ENCODE measurements at places on chromosomes 13 and 19. TPM values are rescaled to one million over a fixed set of nuclear protein-coding genes. Genes with fewer than 3 reads are reported as not detected.

Gene IRGC
- polyA plus RNA-seq, result not detected

GRCh38 chr19:47657719-47658118 lies 48.8 kb downstream of the BICRA start:
- no peaks in the 10 kb centered on the region for H3K4me1 ChIP-seq
- no peaks in the 10 kb centered on the region for H3K27me3 ChIP-seq
- H3K4me3 ChIP-seq, result no peak overlapping the region

DNA sequence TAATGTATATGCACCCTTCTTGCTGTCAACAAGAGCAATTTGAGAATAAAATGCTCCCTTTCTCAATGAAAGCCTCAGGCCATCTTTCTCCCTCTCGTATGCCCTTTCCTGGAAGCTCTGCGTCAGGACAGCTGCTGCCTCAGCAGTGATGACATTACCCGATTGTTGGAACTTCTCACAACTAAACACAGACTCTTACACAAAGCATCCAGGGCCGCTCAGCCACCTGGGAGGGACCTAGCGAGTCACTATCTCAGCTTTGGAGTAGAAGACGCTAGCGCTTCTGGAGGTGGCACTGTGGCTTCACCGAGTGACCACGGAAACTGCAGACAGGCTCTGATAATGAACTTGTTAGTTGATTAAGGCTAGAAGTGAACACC lies 153.2 kb upstream of the SOX1 start:
- no peaks in the 10 kb centered on the region for H3K4me1 ChIP-seq
- no peak overlapping the region for H3K27ac ChIP-seq
- DNase-seq, result no peak
- H3K36me3 ChIP-seq, result no peaks in the 10 kb centered on the region
- no peak overlapping the region for H3K4me3 ChIP-seq

- no peaks in the 10 kb centered on the region for H3K27me3 ChIP-seq
- no peak for DNase-seq
- no peak overlapping the region for H3K4me3 ChIP-seq
- H3K36me3 ChIP-seq, result no peaks in the 10 kb centered on the region
- no peak overlapping the region for H3K27ac ChIP-seq
These were observed 126.8 kb upstream of the CACNA1A start for GRCh38 chr19:13633109-13633508.

- no peak overlapping the region for H3K4me3 ChIP-seq
- peaks cover 27% of the 10 kb centered on the region for H3K4me1 ChIP-seq
- peak overlapping the region; percentile 21 for H3K27ac ChIP-seq
- no peaks in the 10 kb centered on the region for H3K36me3 ChIP-seq
- no peaks in the 10 kb centered on the region for H3K27me3 ChIP-seq
- peak; percentile 50 for DNase-seq
These were observed 957 bp upstream of the CCDC194 start for GRCh38 chr19:17394891-17395415.

DNA sequence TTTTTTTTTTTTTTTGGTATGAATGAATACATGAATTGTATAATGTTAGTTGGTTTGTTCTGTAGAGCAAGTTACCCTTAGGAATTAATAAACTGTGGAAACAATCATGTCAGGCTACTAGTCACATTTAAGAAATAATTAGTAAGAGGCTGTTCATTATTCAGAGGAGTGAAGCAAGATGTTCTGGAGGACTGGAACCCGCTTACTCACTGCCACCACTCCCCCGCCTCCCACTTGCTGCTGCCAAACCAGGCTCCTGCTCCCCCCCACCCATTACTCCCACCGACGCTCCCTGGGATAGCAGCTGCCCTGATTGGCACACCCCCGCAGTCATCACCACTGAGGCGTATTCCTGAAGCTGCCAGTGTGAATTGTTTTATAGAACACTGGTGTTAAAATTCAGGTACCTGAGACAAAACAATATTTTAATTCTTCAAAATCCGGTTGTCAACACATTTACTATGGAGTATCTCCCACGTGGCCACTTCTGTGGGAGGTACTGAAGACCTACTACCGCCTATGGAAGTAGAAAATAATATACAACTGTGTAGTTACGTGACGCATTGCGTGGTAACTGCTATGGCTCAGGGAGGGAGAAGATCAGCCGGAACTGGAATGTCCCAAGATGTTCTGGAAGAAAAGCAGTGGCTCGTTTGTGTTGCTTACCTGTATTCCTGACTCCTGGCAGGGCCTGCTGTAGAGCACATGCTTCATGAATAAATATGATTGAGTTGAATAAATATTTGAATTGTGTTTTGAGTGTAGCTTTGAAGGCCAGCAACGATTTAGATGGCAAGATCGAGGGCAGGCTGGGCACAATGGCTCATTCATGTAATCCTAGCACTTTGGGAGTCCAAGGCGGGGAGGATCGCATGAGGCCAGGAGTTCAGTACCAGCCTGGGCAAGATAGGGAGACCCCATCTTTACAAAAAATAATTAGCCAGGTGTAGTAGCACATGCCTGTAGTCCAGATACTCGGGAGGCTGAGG lies 1.7 kb downstream of the DPY19L3 start:
- DNase-seq, result no peak
- peaks cover 10% of the 10 kb centered on the region for H3K36me3 ChIP-seq
- H3K4me3 ChIP-seq, result no peak overlapping the region
- H3K27ac ChIP-seq, result no peak overlapping the region
- peaks cover 16% of the 10 kb centered on the region for H3K4me1 ChIP-seq

DNA sequence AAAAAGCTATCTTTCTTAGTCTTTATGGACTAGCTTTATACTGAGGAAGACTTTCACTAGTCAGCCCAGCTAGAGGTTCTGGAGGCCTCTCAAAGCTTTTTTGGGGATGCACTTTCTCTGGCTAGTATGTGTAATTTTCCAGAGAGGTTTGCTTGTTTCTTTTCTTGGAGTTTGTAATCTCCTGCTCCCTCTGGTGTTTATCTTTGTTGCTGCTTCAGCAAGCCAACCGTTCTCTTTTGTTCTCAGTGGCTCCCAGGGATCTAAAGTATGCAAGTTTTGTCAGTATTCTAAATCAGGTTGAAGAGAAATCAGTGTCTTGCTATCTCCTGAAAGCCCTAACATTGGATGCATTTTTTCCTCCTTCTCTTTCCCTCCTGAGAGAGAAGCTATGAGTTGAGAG lies 121.1 kb upstream of the MYO16 start:
- DNase-seq, result peak; percentile 22
- H3K4me3 ChIP-seq, result no peak overlapping the region
- peaks cover 3% of the 10 kb centered on the region for H3K4me1 ChIP-seq
- H3K27ac ChIP-seq, result no peak overlapping the region
- no peaks in the 10 kb centered on the region for H3K27me3 ChIP-seq

GRCh38 chr19:11164879-11165406 lies 9.4 kb upstream of the SPC24 start:
- H3K27me3 ChIP-seq, result no peaks in the 10 kb centered on the region
- DNase-seq, result no peak
- H3K36me3 ChIP-seq, result no peaks in the 10 kb centered on the region
- no peak overlapping the region for H3K27ac ChIP-seq
- H3K4me1 ChIP-seq, result no peaks in the 10 kb centered on the region

- no peaks in the 10 kb centered on the region for H3K4me1 ChIP-seq
- H3K4me3 ChIP-seq, result no peak overlapping the region
- H3K36me3 ChIP-seq, result no peaks in the 10 kb centered on the region
- H3K27ac ChIP-seq, result no peak overlapping the region
- DNase-seq, result no peak
These were observed 152.5 kb downstream of the IER2 start for GRCh38 chr19:13302526-13303270.

Gene ZNF567
- polyA plus RNA-seq, result 7.0 TPM

- H3K36me3 ChIP-seq, result no peaks in the 10 kb centered on the region
- H3K27me3 ChIP-seq, result no peaks in the 10 kb centered on the region
- no peaks in the 10 kb centered on the region for H3K4me1 ChIP-seq
- no peak for DNase-seq
- no peak overlapping the region for H3K27ac ChIP-seq
These were observed 14.8 kb upstream of the ZNF431 start for GRCh38 chr19:21127001-21127400.

DNA sequence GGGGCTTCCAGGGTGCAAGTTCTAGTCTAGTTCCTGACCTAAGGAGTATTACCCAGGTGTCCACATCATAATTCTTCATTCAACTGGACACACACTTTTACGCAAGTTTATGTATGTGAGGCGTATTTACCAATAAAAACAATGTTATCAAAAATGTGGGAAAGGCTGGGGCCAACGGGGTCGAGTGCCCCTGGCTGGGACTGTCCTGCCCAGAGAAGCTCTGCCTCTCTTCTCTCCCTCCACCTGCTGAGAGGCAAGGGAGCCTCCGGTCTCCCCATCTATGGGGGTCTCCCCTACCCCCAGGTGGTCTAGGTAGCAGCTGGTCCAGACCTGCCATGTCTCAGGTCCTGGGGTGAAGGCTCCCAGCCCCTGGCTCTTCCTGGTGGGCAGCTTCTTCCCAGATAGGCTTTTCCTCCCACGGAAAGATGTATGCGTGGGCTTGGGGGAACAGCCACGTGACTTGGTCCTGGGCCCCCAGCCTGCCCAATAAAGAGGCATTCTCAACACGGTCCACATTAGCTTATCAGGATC lies 132.4 kb downstream of the USP12 start:
- H3K4me1 ChIP-seq, result no peaks in the 10 kb centered on the region
- no peaks in the 10 kb centered on the region for H3K27me3 ChIP-seq
- H3K27ac ChIP-seq, result no peak overlapping the region
- no peak overlapping the region for H3K4me3 ChIP-seq
- H3K36me3 ChIP-seq, result no peaks in the 10 kb centered on the region
- DNase-seq, result no peak

DNA sequence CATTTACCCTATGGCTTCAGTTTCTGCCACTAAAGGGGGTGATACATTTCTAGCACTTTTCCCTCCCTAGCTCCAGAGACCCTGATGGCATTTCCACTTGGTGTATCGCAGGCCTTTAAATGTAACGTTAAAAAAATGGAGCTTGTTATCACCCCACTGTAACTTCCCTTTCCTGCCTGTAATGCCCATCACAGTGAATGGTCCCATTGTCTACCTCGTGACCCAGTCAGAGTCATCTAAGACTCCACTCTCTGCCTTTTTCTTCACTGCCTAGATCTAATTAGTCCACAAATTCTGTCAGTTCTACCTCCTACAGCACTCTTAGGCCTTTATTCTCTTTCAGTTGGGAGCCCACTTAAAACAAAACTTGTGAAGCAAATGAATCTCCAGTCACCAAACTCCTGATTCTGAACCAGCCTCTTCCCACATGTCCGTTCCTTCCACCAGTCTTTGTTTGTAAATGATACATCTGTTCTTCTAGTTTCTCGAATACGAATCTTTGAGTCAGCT lies 64.8 kb downstream of the NHLRC3 start:
- no peaks in the 10 kb centered on the region for H3K4me1 ChIP-seq
- H3K27me3 ChIP-seq, result no peaks in the 10 kb centered on the region
- H3K27ac ChIP-seq, result no peak overlapping the region
- no peaks in the 10 kb centered on the region for H3K36me3 ChIP-seq

DNA sequence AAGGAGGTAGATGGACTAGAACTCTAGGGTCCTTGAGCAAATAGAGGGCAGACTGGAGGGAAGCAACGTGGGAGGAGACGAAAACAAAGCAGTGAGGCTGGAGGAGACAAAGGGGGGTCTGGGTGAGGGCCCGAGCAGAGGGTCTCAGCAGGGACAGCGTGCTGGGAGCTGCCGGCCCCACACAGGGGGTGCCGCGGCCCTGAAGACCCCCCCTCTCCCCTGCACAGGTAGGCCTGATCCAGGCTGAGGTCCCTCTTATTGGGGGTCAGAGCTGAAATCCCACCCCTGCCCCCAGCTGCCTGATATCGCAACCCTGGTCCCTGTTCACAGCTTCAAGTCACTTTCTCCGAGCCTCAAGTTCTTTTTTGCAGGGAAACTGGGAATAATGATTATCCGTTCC lies 8.7 kb downstream of the EPS8L1 start:
- H3K27ac ChIP-seq, result no peak overlapping the region
- no peak overlapping the region for H3K4me3 ChIP-seq
- H3K4me1 ChIP-seq, result peaks cover 45% of the 10 kb centered on the region
- H3K27me3 ChIP-seq, result peaks cover 12% of the 10 kb centered on the region
- no peaks in the 10 kb centered on the region for H3K36me3 ChIP-seq
- DNase-seq, result no peak

DNA sequence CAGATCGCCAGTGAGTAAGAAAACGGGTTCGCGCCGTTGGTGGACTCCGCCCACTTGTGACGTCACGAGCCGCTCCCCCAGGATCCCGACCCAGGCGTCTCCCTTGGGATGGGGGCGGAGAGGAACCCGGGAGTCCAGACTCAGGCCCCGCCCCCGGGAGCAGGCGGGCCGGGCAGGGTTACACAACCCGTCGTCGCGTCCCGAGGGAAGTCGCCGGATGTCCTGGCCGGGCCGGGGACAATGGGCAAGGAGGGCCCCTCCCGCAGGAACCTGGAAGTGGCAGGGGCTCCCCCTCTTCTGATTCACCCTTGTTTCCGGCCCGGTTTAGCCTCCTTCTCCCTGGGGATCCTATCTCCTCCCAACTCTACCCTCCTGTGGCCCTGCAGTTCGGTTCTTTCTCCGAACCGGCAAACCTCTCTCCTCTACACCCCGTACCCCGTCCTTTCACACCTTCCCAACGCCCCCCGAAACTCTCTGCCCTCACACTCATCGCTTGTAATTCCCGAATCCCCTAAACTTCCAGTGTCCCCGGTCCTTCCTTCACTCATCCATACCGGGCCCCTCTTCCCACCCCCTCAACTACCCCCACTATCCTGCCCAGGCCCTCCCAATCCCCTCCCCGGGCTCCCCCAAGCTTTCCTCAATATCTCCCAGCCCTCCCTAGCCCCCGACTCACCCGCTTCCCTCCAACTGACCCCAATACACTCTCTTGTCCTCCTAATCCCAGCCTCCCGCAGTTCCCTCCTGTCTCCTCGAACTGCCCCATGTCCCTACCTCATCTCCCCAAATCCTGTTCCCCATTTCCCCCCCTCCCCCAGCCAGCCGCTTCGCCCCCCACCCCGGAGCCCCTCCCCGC lies 20.0 kb upstream of the ERCC1 start:
- H3K27ac ChIP-seq, result peak overlapping the region; percentile 78
- H3K4me3 ChIP-seq, result peak overlapping the region; percentile 39
- H3K27me3 ChIP-seq, result no peaks in the 10 kb centered on the region
- H3K4me1 ChIP-seq, result peaks cover 51% of the 10 kb centered on the region
- H3K36me3 ChIP-seq, result no peaks in the 10 kb centered on the region
- peak; percentile 75 for DNase-seq

Gene CEACAM7
- not detected for polyA plus RNA-seq

Gene CEACAM4
- polyA plus RNA-seq, result not detected

DNA sequence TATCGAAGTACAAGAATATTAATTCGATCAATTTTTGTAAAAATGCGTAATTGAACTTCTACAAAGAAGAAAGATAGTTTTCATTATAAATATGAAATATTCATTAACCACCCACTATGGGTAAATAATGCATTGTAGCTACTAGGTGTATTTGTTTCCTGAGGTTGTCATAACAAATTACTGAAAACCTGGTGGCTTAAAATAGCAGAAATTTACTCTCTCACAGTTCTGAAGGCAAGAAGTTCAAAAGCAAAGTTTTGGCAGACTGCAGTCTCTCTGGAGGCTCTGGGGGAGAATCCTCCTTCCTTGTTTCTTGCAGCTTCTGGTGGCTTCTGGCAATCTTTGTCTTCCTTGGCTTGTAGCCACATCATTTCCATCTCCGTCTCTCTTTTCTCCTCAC lies 99.2 kb upstream of the MIR17HG start:
- H3K36me3 ChIP-seq, result no peaks in the 10 kb centered on the region
- H3K4me1 ChIP-seq, result no peaks in the 10 kb centered on the region
- no peak for DNase-seq
- H3K27me3 ChIP-seq, result no peaks in the 10 kb centered on the region

GRCh38 chr13:114073881-114074612 lies 58.4 kb downstream of the RASA3 start:
- no peak overlapping the region for H3K27ac ChIP-seq
- no peak for DNase-seq
- H3K36me3 ChIP-seq, result peaks cover 59% of the 10 kb centered on the region
- H3K4me1 ChIP-seq, result peaks cover 28% of the 10 kb centered on the region

Gene THSD8
- 4.4 TPM for polyA plus RNA-seq

- H3K27me3 ChIP-seq, result no peaks in the 10 kb centered on the region
- peaks cover 40% of the 10 kb centered on the region for H3K4me1 ChIP-seq
- peak overlapping the region; percentile 65 for H3K27ac ChIP-seq
- peak overlapping the region; percentile 78 for H3K4me3 ChIP-seq
These were observed 109.8 kb upstream of the MLNR start for GRCh38 chr13:49110122-49110912.
